Activated T-cell treated with anti-CD3 and anti-CD28 coated beads for 1 hour (primary cell): ENCODE measurements at places on chromosomes 3 and 15.
A peak's percentile ranks its signal among the peaks of the same experiment; 100 is the strongest.

GRCh38 chr3:89278302-89279025 is 171.0 kb downstream of the EPHA3 start:
- DNase-seq, result no peak

DNA sequence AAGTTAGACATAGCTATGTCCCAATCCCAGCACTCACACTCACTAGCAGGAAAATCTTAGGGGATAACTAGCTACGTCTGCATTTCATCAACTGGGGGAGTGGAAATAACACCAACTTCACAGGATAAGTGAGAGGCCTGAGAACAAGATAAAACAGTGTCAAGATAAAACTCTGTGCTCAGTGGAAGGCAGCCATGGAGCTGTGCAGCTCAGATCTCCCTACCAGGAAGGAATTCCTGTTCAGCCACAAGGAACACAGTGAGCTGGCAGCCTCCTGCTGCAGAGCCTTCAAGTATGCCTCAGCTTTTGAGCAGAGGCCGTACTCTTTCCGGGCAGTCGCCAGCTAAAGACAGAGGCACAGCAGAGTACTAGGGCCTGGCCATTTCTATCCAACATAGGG is 115.8 kb upstream of the TOPAZ1 start:
- no peak for DNase-seq

DNA sequence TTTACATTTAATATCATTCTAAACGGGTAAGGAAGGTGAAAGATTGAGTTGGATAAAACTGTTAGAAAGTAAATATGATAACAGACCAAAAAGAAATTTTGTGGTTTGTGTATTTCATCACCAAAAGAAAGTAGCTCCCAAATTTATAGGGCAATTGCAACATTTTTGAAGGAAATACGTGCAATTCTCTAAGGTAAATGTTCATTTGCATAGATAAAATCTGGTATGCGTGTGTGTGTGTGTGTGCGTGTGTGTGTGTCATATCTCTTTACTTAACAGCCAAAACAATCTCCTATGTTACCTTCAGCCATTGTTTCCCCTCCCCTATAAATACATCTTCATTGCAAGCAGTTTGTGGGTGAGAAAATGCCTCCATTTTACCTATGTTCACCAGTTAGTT is 208.4 kb downstream of the TNIK start:
- DNase-seq, result no peak

DNA sequence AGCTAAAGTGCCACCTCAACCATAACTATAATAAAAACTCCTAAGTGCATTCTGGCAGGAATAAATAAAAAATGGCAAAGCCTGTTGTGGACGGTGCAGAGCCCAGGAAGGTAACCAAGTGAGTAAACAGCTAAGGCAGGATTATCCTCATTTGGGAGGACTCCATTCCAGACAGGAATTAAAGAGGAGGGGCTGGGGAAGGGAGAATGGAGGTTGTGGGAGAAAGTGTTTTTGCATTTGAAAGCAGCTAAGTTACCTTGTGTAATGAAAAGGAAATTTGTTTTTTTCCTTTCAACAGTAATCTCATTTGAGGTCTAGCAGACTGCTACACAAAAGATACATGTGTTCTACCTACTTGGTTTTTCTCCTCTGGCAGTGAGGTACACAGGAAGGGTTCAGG is 248.5 kb downstream of the TIGIT start:
- DNase-seq, result no peak

GRCh38 chr3:109050591-109051167 is 67.3 kb downstream of the MORC1 start:
- DNase-seq, result no peak

DNA sequence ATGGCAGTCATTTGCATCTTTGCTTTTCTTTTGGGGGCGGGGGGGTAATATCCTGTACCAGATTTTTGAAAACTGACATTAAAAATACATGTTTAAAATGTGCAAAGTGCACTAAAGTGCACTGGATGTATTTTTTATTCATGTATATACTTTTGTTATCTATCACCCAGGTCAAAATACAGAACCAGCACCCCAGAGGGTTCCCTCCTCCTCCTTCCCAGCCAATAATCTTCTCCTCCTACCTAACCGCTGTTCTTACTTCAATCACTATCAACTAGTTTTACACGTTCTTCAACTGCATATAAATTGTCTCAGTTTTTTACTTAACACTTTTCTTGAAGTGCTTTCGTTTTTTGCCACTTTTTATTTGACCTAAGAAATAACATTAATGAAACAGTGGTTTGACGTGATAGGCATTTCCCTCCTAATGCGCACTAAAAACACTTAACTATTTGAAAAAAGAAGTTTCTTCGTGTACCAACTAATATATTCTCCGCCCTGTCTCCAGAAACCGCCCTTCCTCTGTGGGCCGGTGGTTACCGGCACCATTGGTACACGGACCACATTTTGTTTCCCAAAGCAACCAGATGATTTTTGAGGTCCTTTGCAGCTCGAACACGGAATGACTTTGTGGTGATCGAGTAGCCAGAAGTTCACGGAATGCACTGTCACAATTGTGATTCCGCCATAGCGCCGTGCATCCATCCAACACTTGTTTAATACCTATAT is 836 bp upstream of the AKAP13 start:
- peak; percentile 15 for DNase-seq

GRCh38 chr3:129950318-129951046 is 24.0 kb upstream of the TRH start:
- no peak for DNase-seq

- no peak for DNase-seq
Observed at GRCh38 chr15:68419301-68420175, 12.4 kb downstream of the ITGA11 start.

GRCh38 chr3:28835751-28836150 is 445.1 kb upstream of the RBMS3 start:
- DNase-seq, result no peak

- no peak for DNase-seq
Observed at GRCh38 chr15:44542596-44542995, 5.6 kb downstream of the EIF3J start.

DNA sequence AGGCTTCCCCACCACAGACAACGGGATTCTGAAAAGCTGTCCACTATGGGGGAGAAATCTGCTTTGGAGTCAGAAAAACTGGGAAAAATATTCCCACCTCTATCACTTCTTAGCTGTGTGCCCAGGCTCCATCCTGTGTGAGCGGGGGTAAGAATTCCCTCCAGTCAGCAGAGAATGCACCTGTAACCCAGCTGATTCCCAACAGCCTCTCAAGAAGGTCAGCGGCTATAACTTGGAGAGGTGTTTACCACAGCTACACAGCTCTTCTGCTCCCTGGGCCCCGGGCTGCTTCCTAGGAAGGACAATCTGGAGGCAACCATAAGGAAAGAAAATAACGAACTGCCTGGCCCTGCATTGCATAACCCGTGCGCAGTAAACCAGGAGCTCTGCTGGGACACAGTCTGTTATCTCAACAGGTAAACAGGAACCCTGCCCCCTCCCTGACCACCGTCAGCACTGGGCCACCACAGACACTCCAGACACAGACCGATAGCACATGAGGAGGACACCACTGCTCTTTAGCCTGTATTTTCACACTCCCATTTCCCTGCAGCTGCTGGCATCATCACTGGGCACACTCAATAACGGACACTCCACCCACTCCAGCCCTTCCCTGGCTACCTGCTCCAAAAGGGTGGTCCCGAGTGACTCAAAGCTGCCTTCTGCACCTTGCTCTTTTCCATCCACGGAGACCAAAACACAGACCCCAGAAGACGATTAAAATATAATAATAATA is 2.1 kb downstream of the RAB43 start:
- no peak for DNase-seq

DNA sequence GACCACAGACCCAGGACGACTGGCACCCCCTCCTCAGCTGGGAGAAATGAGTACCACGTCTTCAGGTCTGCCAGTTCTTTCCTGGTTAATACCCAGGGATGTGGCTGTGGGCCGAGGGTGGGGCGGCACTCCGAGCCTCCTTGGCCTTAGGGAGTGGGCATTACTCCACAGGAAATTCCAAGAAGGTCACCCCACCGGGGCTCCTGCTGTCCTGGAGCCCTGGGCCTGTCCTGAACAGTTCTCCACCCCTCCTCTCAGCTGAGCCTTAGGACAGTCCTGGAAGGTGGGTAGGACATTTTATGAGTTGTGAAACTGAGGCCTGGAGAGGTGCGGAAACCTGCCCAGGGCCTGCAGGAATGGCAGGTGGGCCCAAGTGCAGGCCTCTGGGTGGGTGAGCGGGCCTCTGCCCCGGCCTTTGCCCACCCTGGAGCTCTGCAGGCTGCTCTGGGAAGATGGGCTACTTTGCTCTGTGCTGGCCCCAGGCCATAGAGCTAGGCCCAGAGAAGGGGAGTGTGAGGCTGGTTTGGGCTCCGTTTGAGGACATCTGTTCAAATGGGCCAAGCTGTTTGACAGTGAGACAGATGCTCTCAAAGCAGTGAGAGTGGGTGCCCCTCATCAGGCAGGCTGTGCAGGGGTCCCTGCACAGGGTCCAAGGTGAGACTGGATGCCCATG is 103.1 kb downstream of the TMEM266 start:
- no peak for DNase-seq

- no peak for DNase-seq
Observed at GRCh38 chr3:124764746-124765145, 34.5 kb downstream of the UMPS start.
